ENCODE measurements at places on chromosomes 16 and 17.

DNA sequence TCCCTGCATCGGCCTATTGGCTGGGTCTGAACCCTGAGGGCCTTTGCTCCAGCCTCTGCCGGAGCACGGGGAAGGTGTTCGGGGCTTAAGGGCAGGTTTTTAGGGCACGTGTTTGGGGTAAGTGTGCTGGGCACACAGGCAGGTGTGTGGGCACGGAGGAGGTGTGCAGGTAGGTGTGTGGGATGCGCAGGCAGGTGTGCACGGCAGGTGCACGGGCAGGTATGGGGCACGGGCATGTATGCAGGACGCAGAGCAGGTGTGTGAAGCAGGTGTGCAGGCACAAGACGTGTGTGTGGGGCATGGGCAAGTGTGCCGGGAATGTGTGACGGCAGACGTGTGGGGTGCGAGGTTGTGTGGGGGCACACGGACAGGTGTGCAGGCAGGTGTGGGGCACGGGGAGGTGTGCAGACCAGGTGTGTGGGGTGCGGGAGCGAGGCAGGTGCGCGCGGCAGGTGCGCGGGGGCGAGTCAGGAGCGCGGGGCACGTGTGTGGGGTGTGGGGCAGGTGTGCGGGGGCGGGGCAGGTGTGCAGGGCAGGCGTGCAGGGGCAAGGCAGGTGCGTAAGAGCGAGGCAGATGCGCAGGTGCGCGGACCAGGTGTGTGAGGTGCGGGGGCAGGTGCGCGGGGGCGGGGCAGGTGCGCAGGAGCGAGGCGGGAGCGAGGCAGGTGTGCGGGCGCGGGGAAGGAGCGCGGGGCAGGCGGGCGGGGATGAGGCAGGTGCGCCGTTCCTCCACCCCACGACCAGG is 28.6 kb upstream of the METRNL start:
- no peak for DNase-seq

GRCh38 chr17:40777971-40778370 is 4.4 kb downstream of the KRT27 start:
- DNase-seq, result no peak

DNA sequence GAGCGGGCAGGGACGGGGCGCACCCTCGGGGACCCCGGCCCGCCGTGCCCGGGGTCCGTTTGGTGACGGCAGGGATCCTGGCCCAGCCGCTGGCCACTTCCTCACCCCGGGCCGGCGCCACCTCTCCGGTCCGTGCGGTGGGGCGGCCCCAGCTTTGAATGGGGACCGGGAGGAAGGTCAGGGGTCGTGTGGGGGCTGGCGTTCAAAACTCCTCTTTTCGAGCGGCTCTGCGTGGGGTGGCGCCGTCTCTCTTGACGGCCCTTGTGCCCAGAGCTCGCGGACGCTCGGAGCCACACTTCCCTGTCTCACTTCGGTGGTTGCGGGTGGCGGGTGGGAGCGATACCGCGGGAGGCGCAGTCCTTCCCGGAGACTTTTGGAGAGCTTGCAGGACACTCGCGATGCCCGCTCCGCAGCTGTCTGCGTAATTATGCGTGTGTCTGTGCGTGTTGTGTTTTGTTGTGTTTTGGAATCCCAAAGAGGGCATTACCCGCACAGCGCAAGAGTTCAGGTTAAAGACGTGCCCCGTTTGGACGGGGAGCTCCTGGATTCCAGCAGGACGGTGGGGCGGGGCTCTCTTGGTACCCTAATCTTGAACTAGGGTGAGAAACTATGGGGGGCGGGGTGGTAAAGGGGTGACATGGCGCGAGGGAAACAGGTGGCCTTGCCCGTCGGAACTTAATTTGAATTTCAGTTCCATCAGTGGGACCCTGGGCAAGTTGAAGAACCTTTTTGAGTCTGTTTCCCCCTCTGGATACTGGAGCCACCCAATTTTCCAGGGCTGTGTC is 637 bp downstream of the PLCG2 start:
- peak; percentile 13 for DNase-seq

GRCh38 chr16:74297145-74297665 is 591 bp downstream of the PSMD7 start:
- DNase-seq, result no peak

- DNase-seq, result peak; percentile 55
Measured at GRCh38 chr16:53515811-53516210, 12.8 kb upstream of the AKTIP start.

- no peak for DNase-seq
Measured at GRCh38 chr17:16529906-16530305, 37.9 kb upstream of the LRRC75A start.

GRCh38 chr16:4982056-4982867 is 24.1 kb downstream of the SEC14L5 start:
- no peak for DNase-seq

GRCh38 chr17:16353317-16354174 is at the start of gene CENPV:
Gene CENPV (minus strand): TSS chr17:16353469. CDS start chr17:16353436, 33 bp downstream.
- peak; percentile 71 for DNase-seq

DNA sequence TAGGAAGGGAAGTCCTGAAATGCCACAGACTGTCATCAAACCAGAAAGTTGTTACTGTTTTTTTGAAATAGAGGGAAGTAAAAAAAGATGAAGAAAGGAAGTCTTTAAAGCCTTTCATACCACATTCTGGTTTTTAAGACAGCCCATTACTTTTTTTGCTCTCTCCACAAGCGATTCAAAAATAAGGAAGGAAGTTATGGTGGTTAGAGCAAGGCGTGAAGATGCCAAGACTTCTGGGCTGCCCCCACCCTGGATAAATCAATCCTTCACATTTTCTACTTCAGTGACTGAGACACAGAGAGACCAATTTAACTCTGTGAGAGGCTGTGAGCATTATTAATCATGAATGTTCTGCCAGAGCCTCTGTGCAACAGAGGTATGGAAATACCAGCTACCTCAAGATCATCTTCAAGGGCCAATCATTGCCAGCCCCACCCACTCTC is 82.3 kb upstream of the BCAR1 start:
- DNase-seq, result no peak

GRCh38 chr17:60781880-60782412 is 104.3 kb downstream of the BCAS3 start:
- DNase-seq, result no peak

GRCh38 chr17:17485420-17485819 is 8.6 kb downstream of the MED9 start:
- DNase-seq, result peak; percentile 69

DNA sequence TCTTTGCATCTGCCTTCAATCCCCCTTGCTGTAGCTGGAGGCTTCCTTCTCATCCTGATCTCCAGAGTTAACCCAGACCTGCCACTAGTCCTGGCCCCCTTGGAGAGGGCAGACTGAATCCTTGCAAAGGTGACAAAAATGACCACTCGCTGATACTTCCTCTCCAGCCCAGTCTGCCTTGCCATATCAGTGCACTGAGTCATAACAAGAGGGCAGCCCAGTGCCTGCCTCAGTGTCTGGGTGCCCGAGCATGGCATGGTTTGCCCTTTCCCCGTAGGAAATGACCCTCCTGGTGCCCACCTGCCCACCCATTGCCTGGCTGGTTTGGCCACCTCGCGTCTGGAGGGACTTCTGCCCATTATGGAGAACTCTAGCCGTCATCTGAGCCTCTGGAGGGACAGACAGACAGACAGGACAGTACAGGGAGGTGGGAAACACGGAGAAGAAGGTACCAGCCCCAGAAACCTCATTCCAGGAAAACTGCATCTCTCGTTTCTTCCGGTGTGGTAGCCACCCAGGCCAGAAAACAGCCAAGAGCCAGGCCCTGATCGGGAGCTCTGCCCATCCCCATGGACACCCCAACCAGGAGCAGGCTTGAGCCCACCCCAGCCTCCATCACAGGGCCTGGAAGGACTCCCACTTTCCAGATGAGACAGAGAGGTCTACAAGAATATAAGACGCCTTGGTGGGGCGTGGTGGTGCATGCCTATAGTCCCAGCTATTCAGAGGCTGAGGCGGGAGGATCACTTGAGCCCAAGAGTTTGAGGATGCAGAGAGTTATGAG is 71.5 kb downstream of the SCNN1B start:
- DNase-seq, result no peak

- no peak for DNase-seq
Measured at GRCh38 chr16:14321542-14321941, 250.4 kb downstream of the MRTFB start.

- DNase-seq, result no peak
Measured at GRCh38 chr17:39517224-39517623, 55.9 kb downstream of the CDK12 start.

DNA sequence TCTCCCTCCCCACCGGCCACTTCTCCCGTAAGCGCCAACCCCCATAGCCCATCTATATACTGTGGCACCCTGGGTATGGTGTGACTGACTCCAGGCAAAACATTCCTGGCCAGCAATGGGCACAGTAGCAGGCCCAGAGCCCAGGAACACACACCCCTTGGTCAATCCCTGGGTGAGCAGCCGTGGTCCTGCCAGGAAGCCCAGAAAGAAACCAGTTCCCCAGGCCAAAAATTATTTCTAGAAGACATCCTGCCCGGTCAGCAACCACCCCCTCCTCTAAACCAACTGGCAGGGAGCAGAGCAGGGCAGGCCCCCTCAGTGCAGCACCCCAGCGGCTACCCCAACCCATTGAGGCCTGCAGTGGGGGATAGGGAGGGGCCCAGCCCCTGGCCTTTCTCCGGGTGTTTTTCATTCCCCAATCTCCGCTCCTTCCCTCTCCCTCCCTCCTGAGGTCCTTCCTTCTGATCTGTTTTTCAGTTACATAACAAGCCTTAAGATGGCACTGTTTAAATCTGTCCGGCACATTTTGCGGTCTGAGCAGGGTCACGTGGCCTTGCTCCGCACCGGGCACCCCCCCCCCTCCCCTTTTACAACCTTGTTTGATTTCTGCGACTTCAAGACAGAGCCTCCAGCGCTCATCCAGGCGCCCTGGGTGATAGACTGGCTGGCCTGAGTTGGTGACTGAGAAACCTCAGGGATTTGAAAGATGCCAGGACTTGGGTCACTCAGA is 2.0 kb downstream of the NPTX1 start:
- peak; percentile 84 for DNase-seq

GRCh38 chr17:66540131-66540781 is 237.8 kb downstream of the PRKCA start:
- DNase-seq, result no peak

DNA sequence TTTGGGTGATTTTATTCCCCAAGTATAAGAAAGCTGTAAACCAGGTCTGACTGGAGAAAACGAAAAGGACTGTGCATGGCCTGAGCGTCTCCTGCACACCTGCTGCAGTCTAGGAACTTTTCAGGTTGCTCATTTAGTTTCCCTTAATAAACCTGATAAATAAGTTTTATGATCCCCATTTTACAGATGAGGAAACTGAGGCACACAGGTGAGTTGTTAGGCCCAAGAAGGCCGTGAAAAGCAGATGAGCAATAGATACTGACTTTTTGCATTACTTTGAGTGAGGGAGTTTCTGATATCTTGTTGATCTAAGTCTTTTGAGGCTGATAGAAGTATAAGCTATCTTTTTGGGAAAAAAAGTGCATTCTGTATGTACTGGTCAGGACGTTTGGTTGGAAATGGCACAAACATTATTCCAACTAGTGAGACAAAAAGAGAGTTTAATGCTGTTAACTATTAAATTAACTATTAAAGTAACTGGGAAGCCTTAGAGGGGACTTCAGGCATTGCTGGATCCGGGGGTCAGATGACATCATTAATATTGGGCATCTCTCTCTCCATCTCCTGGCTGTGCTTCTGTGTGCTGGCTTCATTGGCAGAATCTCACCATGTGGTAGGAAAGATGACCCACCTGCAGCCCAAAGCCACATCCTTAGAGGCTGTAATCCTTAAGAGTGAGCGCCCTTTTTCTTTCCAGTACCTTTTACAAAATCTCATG is 163.4 kb downstream of the CMIP start:
- DNase-seq, result no peak

DNA sequence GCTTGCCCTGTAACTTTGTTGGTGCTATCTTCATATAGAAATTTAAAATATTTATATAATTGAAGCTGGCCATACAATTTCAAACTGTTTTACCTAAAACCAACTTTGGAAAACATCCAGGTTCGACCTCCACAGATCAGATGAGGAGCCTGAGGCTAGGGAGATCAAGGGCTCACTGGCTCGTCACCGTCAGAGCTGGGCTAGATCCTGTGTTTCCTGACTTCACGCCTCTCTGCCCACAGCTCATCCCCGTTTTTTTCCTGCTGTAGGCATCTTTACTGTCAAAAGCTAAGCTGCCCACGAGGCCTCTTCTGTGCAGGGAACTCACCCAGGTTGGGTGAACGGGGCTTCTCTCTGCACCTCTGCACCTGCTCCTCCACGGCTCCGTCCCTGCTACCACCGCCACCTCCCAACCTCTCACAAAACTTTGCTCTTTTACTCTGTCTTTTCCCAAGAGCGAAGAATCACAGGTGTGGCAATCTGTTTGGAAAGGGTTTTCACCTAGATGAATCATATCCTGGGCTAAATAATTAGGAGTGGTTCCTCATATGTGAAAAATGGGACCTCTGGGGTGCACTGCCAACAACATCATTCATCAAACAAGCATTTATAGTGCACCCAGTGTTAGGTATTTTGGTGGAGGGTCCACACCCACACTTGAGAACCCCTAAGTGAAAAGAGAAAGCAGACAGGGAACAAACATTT is 24.8 kb upstream of the KDM6B start:
- no peak for DNase-seq

GRCh38 chr16:68351463-68351862 is 40.6 kb downstream of the PRMT7 start:
- no peak for DNase-seq

- no peak for DNase-seq
Measured at GRCh38 chr17:17071531-17072360, 29.5 kb downstream of the MPRIP start.

GRCh38 chr16:70788668-70789594 is 12.0 kb downstream of the VAC14 start:
- DNase-seq, result no peak

DNA sequence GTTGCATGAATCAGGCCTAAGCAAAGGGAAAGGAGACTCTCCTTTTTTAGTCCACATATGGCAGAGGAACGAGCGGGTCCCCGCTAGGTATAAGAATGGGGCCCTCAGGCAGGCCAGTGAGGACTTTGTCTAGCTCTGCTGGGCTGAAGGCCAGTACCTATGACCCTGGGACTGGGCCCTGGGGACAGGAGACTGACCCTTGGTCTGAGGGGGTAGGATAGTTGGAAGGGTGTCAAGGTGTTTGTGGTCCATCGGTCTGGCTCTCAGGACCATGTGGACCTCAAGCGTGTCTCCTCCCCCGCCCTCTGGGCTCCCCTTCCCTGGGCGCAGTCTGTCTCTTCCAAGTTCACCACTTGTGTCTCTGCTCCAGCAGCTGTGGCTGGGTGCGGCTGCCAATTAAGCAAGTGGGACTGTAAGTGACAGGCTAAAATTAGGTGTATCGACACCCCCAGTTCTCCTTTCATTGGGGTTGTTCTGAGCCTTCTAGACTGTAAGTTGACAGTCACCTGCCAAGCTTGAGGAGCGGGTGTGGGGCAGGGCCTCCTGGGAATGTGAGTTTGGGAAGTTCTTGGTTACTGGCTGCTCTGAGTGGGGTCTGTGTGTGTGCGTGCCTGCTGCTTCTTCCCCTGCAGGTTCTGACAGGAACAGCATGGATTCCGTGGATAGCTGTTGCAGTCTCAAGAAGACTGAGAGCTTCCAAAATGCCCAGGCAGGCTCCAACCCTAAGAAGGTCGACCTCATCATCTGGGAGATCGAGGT is 24.5 kb downstream of the AKAP1 start:
- DNase-seq, result no peak

- DNase-seq, result no peak
Measured at GRCh38 chr16:56874800-56875199, 9.8 kb downstream of the SLC12A3 start.

GRCh38 chr17:79698146-79698846 is 32.4 kb upstream of the ENPP7 start:
- DNase-seq, result no peak

- DNase-seq, result no peak
Measured at GRCh38 chr17:67137026-67137370, 92.6 kb downstream of the CACNG1 start.
